ENCODE measurements at places on chromosomes 3 and 15.

GRCh38 chr15:79620112-79620857 lies 188.1 kb downstream of the MINAR1 start:
- no peak for DNase-seq

GRCh38 chr3:169701457-169701856 lies 37.9 kb upstream of the MECOM start:
- DNase-seq, result no peak

GRCh38 chr15:50613600-50613999 lies 67.1 kb upstream of the USP50 start:
- no peak for DNase-seq

DNA sequence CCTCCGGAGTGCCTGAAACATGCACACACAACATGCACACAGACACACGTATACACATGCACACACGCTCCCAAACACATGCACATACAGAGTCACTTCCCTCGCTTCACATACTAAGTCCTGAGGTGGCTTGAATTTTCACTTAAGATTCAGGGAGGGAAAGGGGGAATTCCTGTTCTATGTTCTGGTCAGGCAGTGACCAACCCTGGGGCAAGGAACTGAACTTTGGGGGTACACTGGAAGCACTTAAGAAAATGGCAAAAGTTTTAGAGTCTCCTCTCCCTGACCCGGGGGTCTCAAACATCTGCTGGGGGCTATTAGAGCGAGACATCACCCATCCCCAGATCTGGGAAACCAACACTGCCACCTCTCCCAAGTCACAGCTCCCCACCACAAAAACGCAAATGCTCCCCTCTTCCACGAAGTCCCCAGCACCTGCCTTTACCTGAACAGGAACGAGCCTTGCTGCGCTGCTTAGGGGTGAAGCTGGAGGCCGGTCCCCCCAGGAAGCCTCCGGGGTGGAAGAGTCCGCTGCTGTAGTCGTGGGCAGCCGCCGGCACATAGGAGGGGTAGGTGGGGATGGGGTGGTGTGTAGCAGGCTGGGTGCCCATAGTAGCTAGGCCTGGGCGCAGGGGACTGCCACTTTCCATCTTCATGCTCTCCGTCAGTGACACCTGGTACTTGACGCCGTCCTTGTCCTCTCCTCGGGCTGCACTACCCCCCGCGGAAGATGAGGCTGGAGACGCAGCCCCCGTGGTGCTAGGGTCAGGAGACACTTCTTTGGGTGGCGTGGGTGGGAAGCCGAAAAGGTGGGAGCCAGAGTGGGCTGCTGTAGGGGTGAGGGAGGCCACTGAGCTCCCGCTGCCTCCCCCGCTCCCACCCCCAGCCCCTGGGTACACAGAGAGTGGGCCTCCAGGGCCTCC lies 7.5 kb downstream of the GATA2 start:
- DNase-seq, result no peak

DNA sequence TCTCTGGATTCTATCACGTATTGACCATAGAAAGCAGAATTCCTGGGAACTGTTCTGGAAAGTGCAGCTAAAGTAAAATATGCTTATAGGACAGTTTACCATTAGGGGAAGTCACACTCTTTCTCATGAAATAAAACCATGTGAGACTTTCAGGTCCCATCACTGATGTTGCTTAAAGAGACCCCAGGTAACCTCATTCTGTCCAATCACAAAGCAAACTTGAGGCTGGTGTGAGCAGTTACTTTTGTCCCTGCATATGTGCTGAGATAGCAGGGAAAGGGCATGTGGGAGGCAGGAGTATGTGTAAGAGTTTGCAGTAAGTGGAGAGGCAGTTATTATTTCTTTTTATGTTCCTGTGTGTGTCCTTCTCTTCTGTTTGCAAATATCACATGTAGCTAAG lies 16.1 kb downstream of the GPR87 start:
- no peak for DNase-seq

- no peak for DNase-seq
These were observed 368.0 kb downstream of the MFSD1 start for GRCh38 chr3:159169828-159170227.

GRCh38 chr3:39208463-39209055 lies 16.2 kb upstream of the XIRP1 start:
- DNase-seq, result peak; percentile 38

DNA sequence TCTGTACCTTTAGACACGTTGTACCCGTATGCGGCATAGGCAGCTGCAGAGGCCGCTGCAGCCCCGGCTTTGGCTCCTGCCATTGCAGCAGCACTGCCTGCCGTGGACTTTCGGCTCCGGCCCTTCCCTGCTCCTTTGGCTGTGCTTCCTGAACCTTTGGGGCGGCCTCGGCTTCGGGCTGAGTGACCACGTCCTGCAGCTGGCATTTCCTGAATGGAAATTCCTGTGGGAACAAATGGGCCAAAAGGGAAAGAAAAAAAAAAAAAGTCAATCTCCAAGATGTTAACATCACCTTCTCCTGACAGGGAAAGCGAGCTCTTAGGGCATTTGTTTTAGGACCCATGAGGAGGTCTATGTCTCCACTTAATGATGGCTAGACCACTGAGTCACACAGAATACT lies 29.6 kb downstream of the CHAC1 start:
- DNase-seq, result no peak

Measured in effector memory CD8-positive, alpha-beta T cell (primary cell).